ENCODE measurements at places on chromosomes 12 and 14. TPM values are rescaled to one million over a fixed set of nuclear protein-coding genes. Genes with fewer than 3 reads are reported as not detected.

The FAM161B gene
- total RNA-seq: 7.9 TPM

The PPP1R1A gene
- total RNA-seq: 1.6 TPM

The FGF6 gene
- total RNA-seq: 0.74 TPM

GRCh38 chr14:71103662-71104484 lies 196.6 kb downstream of the PCNX1 start:
- peak; percentile 6 for DNase-seq

- DNase-seq: no peak
Measured at GRCh38 chr14:67881225-67881624, 61.6 kb downstream of the RAD51B start.

DNA sequence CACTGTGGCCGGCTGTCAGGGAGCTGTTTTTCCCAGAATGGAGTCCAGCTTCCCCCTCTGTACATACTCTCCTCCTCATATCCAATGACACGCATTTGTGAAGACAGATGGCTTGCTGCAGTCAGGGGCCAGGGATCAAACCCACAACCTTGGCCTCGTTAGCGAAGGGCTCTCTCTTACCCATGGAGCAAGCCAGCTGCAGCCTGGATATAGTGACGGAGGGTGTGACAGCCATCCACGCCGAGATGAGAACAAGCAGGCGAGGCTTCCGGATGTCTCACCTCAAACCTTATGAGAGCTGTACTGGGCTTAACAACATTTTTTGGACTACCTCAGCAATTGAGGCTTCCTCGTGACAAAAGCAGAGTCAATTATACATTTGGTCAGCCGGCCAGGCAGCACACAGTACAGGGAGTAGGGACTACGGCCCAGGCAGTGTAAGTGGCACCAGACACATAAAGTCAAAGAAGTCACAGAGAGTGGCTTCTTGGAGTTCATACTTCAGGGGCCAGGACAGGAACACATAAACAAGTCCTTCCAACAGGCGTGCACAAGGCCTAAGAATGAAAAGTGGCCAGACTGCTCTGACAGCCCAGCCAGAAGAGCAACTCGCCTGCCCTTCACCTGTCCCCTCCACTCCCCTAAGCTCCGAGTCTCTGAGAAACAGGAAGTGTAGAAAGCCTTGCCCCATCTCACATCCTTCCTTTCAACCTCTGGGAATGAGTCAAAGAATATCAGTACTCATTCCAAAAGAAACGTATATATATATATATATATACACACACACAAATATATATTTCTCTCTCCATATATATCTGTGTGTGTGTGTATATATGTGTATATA lies 115.1 kb downstream of the TTC7B start:
- no peak for DNase-seq

GRCh38 chr12:32211900-32212156 lies 105.2 kb downstream of the BICD1 start:
- no peak for DNase-seq

DNA sequence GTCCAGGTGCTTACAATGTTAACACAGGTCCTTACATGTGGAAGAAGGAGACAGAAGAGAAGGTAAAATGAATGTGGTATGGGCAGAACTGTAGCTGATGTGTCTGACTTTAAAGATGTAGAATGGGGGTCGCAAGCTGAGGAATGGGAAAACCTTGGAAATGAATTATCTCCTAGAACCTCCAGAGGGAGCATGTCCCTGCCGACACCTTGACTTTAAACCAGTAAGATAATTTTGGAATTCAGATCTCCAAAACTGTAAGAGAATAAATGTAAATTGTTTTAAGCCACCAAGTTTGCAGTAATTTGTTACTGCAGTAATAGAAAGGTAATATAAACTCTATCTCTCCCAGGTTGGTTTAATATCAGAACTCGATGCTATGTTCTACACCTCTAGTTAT lies 80.1 kb upstream of the ALG10 start:
- no peak for DNase-seq

- DNase-seq: no peak
Measured at GRCh38 chr12:42763682-42764081, 174.1 kb upstream of the PRICKLE1 start.

- no peak for DNase-seq
Measured at GRCh38 chr12:39503439-39503838, 60.5 kb upstream of the KIF21A start.
